ENCODE measurements at places on chromosomes 1 and 21. TPM values are rescaled to one million over a fixed set of nuclear protein-coding genes. Genes with fewer than 3 reads are reported as not detected.

Gene OR2T2
- not detected for total RNA-seq

Gene DPYD
- total RNA-seq = 3.0 TPM

Gene C8B
- not detected for total RNA-seq

Gene RHD
- total RNA-seq = not detected

Gene CD48
- total RNA-seq = not detected

Gene F11R
- 59.7 TPM for total RNA-seq

Gene AADACL4
- not detected for total RNA-seq

Gene KCNJ6
- 2.8 TPM for total RNA-seq
